ENCODE measurements at places on chromosomes 2 and 18.

DNA sequence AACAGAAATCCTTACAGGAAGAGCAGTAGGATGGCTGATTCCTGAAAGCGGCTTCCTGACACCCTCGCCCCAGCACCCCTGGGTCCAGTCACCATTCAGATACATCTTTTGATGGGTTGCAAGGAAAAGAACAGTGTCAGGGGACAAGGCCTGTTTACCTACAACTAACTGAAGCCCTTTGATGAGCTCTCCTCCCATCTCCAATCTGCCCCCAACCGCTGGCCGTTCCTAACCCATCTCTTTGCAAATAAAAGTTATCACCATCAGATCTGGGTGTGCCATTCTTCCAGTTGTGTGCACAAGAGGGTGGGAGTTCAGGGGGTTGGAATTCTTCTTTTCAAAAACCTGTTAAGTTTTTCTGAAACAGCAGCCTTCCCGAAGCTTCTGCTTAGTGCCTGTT lies 48.9 kb downstream of the ARL4C start:
- DNase-seq, result no peak

DNA sequence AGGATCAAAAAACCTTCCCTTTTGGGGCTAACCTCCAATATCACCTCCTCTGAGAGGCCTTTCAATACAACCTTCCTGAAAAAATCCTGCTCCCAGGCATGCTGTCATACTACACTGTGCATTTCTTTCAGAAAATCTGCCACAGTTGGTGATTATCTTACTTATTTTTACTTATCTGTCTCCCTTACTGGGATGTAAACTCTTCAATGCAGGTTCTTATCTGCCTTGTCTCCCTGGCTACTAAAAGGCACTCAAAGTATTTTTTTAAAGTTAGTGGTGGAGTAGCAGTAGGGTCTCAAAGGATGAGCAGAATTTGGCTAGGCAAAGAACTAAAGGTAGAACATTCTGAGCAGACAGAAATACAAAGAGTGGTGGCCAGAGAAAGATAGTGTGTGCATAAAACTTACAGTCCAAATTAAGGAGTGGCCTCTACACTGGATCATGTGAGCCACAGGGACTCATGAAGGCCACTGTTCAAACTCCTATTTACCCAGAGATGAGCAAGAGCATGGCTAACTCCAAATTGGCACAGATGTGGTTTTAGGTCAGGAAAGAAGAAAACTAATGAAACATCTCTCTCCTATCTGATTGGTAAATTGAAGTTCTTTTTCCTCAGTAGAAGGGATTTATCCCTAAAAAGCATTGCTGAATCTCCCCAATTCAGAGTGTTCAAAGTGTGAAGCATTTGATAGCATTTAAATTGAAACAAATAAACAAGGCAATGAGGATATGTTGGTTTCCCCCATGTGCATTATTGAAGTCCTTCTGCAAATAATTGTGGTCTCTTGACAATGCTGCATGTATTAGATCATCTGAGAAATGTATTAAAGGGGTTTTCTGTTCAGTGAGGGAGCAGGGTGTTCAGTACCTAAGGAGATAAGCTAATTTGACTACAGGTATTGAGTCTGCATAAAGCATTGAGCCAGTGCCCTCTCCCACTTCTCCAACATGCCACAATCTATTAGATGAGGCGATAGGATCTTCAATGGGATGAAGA lies 285.5 kb downstream of the MREG start:
- no peak for DNase-seq

- no peak for DNase-seq
Observed at GRCh38 chr2:23111263-23111662, 273.7 kb upstream of the KLHL29 start.

- DNase-seq, result no peak
Observed at GRCh38 chr2:132489150-132489549, 72.5 kb downstream of the GPR39 start.

- DNase-seq, result no peak
Observed at GRCh38 chr2:166092889-166093288, 34.9 kb downstream of the SCN1A start.

DNA sequence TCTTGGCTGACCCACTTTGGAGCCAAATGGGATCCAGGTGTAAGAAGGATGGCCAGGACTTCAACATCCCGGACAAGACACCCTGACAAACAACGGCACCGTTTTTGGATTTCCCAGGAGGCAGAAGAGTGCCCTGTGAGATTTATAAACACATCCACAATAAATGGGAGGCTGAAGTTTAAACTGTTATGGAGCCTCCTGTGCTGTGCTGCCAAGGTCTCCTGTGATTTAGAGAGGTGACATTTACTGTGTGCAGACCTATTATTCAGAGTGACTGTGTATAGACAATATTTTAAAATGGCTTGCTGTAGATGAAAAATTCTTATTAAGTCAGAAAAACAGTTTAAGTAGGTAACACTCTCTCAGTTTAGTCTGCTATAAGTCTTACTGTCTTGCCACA lies 401.5 kb upstream of the ETAA1 start:
- DNase-seq, result no peak

DNA sequence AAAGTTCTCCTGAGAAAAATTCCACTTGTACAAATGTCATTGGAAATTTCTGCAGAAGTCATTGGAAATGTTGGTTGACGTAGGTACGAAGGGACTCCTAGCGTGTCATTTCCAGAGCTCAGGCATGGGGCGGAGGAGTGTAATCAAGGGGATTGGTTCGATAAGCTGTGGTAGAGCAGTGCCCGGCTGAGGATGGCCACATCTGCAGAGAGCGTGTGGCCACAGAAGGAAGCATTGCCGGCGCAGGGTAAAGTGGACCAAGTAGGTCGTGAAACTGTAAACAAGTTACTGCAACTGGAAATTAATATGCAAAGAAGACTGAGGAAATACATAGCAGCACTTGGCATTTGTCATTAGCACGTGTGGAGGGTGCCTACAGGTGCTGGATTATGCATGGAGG lies 101.8 kb downstream of the DGKD start:
- no peak for DNase-seq

DNA sequence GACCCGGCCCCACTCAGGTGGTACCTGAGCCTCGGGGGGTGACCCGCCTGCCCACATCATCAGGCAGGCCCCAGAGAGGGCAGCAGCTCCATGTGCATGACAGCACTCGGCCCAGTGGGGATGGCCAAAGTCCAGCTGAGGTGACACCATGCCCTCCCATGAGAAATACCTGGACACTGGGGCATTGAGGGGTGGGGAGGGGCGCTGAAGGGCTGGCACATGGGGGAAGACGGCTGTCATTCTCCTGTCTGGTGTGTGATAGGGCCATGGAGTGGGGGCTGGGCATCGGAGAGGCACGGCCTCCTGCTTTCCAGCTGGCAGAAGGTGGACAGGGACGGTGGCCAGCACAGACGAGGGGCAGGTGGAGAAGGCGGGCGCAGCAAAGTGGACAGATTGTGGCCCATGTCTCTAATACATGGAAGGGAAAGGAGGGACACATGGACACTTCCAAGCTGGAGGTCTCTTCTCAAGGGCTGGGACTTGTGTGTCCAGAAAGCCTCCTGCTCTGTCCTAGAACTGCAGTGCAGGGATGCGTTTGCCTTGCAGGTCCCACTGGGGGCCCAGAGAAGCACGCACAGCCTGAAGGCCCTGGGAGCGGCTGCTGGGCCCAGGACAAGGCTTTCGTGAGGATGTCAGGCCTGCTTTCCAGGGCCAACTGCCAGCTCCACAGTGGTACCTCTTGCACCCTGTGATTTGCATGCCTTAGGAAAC lies 302.2 kb downstream of the NDUFA10 start:
- DNase-seq, result no peak

GRCh38 chr2:216632346-216632951 lies 771 bp upstream of the IGFBP2 start:
- peak; percentile 29 for DNase-seq

DNA sequence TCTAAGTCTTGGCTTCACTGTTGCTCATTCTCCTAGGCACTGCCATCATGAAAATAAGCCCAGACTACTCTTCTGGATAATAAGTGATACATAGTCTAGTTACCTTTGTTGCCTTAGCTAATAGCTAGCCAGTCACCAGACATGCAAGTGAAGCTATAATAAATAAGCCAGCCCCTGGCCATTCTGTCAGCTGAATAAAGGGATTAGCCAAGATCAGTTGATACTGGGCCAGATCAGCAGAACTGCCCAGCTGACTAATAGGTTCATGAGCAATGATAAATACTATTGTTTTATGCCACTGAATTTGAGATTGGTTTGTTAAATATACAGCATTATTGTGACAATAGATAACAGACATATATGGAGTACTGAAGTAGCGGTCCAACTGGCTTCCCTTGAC lies 8.0 kb upstream of the C2orf69 start:
- no peak for DNase-seq

DNA sequence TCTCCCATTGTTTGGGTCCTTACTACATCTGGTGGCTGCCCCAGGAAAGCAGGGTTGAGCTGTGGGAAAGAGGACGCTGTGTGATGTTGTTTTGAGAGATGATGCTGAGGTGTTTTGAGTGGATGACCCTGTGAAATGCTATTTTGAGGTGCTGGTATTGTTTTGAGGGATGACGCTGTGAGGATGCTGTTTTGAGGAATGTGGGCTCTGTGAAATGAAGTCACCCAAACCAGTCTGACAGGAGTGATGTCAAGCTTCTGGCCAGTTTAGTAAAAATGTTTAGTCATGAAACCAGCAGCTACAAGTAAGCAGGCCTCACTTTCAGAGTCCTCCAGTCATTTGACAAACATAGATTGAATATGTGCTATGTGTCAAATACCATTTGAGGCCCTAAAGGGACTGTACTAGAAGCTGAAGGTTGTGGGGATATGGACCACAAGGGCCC lies 16.1 kb upstream of the PUM2 start:
- DNase-seq, result no peak

DNA sequence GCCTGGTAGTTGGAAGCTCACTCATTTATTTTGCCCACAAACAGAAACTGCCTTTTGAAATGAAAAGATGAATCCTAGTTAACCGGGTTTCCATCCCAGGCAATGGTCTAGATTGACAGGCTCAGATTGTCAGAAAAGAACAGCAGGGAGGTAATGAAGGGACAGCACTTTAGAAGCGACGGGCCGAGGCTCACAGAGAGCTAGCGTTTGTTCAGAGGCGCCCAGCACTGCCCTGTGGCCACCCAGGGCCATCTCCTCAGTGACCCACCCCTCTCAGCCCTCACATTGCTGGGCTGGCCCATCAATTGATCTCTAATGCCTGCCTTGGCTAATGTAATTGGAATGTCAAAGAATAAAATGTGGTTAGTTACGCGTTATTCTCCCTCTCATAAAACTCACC lies 304.8 kb downstream of the CDCA7 start:
- DNase-seq, result no peak

DNA sequence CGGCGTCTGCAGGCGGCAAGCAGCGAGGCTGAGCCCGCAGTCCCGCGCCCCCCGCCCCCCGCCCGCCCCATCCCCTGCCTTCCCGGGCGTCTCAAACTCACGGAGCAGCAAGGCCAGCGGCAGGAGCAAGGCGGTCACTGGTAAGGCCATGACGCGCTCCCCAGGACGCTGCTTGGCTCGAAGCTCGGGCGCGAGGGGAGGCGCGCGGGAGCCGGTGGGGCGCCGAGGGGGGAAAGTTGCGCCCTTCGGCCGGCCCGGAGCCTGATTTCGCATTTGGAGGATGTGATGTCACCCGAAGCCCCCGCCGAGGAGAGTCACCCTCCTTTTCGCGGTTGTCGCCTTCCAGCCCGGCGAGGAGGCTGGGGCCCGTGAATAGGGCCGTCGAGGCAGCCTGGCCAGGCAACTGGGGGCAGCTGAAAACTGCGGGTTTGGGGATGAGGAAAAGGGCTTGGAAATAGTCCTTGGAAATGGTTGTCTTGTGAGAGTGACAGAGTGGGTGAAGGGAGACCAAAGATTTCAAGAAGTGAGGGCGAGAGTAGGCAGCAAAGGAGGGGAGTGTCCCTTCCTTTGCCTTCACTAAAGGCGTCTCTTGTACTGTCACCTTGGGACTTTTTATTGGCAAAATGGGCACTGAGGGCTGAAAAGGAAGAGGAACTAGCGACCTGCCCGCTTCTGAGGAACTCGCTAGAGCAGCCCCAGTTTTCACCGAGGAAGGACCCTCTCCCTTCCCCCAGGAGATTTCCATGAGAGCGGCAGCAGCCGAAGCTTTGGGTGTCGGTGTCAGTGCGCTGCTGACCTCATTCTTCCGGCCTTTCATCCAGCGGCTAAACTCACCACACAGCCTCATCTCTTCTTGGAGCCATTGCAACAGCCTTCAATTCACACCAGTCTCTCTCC lies at the start of gene CD8A:
Gene CD8A (minus strand): TSS at position 238 of the 897 bp plus-strand sequence. CDS start 88 bp downstream, at position 150.
- no peak for DNase-seq

GRCh38 chr18:32287249-32287648 lies 97.4 kb downstream of the MEP1B start:
- peak; percentile 10 for DNase-seq

GRCh38 chr2:47497843-47498460 lies 95.0 kb downstream of the MSH2 start:
- no peak for DNase-seq

DNA sequence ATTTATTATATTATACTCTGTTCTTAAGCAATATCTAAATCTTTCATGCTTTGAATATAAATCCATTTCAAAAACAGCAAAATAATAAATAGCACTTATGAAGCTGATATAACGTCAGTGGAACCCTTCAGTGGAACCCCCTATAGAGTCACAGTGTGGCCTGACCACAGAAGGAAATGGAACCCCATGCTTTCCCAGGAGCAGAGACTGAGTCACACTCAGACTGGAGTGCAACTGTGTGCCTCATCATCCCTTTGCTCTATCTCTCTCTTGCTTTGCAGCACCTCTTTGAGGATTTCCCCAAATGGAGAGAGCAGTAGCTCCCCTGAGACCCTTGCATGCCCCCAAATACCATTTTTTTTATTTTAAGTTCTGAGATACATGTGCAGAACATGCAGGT lies 13.1 kb downstream of the NXPH2 start:
- no peak for DNase-seq

GRCh38 chr2:70728128-70728527 lies 39.9 kb downstream of the ADD2 start:
- no peak for DNase-seq

DNA sequence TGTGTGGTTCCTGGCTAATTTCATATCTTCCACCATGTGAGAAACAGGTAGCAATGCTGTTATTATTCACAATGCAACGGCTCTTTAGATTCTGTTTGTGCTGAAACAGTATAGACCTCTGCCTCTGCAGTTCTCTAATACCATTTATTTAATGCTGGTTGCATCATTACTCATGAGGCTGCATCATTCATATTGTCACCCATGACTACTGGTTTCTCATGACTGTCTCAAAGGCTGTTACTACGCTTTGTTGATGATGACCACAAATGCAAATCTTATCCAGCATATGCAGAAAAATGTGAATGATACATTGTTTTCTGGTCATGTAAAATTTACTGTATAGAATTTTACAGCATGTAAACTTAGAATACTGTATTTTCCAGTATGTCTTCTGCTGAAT lies 22.5 kb downstream of the CAVIN2 start:
- no peak for DNase-seq

GRCh38 chr2:186592137-186592875 lies 2.5 kb downstream of the ITGAV start:
- DNase-seq, result no peak

GRCh38 chr2:26577442-26578112 lies 63.6 kb downstream of the CIB4 start:
- peak; percentile 30 for DNase-seq

DNA sequence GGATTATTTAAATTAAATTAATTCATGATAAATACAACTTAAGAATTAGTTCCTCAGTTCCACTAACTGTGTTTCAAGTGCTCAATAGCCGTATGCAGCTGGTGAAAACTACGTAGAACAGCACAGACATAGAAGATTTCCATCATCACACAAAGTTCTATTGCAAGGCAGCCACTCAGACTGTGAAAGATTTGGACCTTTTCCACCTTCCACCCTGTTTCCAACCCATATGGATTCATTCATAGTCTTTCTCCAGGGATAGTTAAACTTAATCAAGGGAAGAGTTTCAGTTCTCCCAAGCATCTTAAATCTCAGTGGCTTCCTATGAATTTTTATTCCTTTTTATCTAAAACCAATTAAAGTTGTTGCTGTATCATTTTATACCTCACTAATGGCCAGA lies 2030.8 kb downstream of the SUCLG1 start:
- DNase-seq, result no peak
